Psoas muscle (tissue), 8 donors: ENCODE measurements at places on chromosomes 7 and 10. TPM values are rescaled to one million over a fixed set of nuclear protein-coding genes. Genes with fewer than 3 reads are reported as not detected.

GRCh38 chr7:128922496-128923410 lies 12.2 kb upstream of the KCP start:
- DNase-seq: no peak

GRCh38 chr10:13820964-13821337 lies 234.2 kb downstream of the PRPF18 start:
- DNase-seq: no peak

DNA sequence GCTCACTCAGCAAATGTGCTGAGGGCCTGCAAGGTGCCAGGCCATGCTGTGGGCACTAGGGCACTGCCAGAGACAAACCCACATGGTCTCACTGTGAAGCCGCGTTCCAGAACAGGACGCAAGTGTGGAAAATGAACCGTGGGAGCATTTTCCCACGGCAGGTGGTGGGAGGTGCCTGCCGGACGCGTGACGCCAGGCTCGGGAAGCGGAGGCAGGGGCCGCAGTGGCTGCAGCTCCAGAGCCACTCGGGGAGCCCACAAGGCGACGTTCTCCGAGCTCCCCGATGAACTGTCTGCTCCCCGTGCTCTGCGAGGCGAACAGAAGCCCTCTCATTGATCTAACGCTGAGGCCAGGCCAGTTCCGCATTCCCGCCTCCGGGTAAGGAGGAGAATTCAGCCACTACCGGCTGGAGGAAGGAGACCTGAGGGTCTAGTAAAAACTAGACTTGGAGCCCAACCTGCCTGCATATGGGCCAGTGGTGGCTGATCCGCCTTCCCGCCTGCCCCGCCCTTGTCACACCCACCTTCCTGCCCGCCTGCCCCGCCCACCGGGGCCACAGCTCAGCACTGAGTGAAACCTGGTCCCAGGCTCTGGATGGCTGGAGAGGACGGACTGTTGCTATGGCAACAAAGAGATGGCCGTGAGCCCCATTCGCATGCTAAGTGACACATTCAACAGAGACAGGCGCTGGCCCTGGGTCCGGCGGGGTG lies 13.1 kb downstream of the ADGRA1 start:
- no peak for DNase-seq

Gene PTTG1IP2
- total RNA-seq: not detected

- no peak for DNase-seq
Observed at GRCh38 chr10:48609441-48609840, 4.6 kb upstream of the ARHGAP22 start.

Gene GJD4
- not detected for total RNA-seq

Gene SNX10
- 1.2 TPM for total RNA-seq

- no peak for DNase-seq
Observed at GRCh38 chr7:50477640-50478039, 27.5 kb upstream of the FIGNL1 start.

DNA sequence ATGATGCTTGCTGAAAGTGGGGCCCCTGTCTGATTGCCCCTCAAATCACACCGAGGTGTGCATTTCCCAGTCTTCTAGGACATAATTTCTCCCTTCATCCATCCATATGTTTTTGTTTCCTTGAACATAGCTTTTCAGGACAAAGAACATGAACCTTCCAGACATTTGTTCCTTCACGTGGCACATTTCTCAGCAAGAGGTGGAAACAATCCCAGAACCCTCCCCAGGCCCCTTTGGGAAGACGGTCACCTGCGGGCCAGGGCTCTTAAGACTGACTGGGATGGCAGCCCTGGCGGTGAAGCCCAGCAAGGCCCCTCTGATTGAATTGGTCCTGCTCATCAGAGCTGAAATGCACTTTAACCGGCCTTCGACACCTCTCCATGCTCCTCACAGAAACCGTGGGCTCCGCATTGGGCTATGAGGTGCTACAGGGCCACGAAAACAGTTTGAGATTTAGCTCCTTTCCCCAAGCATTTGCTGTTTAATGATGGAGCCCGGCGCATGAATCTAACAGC lies 522.5 kb upstream of the DPP6 start:
- DNase-seq: no peak

- DNase-seq: no peak
Observed at GRCh38 chr10:58065529-58065815, 202.2 kb downstream of the IPMK start.

Gene KLF14
- 2.2 TPM for total RNA-seq

Gene DEPP1
- total RNA-seq: 37.2 TPM

DNA sequence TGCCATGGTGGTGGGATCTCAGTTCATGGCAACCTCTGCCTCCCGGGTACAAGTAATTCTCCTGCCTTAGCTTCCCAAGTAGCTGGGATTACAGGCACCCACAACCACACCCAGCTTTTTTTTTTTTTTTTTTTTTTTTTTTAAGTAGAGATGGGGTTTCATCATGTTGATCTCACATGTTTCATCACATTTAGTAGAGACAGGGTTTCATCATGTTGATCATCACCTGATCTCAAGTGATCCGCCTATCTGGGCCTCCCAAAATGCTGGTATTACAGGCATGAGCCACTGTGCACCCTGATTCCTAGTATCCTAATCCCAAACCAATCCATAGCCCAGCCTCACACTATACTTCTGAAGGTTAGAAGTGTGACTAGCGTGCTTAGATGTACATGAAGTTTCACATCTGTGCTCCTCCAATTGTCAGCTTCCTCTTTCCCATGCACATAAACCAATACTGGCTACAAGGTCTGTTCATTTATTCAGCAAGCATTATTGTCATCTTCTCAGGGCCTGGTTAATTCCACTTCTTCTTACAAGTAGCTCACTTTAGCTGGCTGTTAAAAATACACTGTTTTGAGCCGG lies 6.8 kb upstream of the NAT16 start:
- no peak for DNase-seq

Gene GPR37
- 0.63 TPM for total RNA-seq

Gene AP5Z1
- total RNA-seq: 8.4 TPM

- DNase-seq: no peak
Observed at GRCh38 chr10:33027088-33027487, 69.1 kb upstream of the ITGB1 start.

Gene FAM221A
- 4.0 TPM for total RNA-seq

Gene TAS2R41
- total RNA-seq: not detected

Gene SMKR1
- 0.22 TPM for total RNA-seq

DNA sequence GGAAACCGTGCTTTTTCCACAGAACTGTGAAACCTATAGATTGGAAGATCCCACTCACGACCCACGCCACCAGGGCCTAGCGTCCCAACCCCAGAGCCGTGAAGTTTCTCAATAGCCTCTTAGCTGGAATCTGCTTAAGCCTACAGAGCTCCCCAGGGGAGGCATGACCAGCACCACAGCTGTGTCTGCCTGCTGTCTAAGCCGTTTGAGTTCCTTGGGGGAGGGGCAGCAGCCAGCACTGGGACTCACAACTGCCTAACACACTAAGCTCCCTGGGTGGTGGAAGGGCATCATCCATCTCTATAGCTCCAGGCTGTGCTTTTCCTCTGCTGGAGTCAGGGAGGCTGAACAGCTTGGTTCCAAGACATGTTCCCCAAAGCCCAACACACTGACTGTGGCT lies 26.0 kb upstream of the TMEM140 start:
- no peak for DNase-seq

GRCh38 chr7:43769281-43769680 lies 10.8 kb downstream of the BLVRA start:
- DNase-seq: no peak

Gene MSMB
- total RNA-seq: not detected

DNA sequence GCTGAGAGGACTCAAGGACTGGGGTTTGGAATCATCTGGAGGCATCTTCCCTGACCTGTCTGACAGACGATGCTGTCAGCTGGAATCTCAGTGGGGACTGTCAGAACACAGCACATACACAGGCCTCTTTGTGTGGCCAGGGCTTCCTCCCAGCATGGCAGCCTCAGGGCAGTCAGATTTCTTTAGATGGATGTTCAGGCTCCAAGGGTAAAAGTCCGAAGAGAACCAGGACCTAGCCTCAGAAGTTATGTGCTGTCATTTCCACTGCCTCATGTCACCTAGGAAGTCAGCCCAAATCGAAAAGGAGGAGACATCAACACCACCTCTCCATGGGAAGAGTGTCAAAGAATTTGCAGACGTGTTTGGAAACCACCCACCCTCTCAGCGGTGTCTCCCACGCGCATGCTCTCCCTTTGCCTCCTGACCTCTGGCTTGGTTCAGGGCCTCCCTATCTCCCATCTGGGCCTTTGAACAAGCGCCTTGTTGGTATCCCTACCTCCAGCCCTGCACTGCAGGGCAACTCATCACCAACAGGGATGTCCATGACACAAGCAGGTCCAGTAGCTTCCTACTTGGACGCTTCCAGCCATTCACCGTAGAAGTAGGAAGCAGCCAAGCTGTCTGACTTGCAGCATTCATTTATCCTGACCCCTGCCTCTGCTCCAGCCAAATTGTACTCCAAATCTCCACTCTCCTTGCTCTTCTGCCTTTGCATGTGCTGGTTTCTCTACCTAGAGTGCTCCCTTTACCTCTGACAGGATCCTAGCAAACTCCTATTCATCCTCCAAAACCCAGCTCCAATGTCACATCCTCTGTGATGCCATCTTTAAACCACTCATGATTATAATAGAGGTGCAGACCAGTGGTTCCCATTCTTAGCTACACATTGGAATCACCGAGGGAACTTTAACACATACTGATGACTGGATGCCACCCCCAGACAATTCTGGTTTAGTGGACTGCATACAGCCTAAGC lies 121.6 kb downstream of the OAT start:
- no peak for DNase-seq

DNA sequence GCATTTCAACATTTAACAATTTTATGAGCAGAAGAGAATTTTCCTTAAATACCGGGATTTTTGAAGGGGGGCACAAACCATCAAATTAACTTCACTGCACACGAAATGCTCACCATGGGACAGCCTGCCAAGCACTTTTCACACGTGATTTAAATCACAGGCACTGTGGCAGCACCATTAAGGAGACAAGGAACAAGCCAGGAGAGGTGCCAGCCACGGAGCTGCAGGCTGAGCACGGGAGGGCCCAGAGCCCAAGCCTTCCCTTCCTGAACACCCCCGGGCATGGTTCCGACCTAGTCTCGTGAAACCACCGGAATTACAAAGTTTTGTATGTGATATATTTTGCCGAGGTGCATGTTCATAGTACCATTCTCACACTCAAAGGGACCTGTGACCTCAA lies 13.4 kb downstream of the PITRM1 start:
- DNase-seq: no peak

GRCh38 chr7:133699386-133699785 lies 427.8 kb upstream of the LRGUK start:
- DNase-seq: no peak

Gene MEST
- 3.0 TPM for total RNA-seq

- no peak for DNase-seq
Observed at GRCh38 chr7:55457801-55458200, 92.7 kb downstream of the LANCL2 start.

- no peak for DNase-seq
Observed at GRCh38 chr7:18762189-18762588, 266.6 kb downstream of the HDAC9 start.

GRCh38 chr10:11328264-11329061 lies 283.0 kb downstream of the USP6NL start:
- no peak for DNase-seq

Gene RRP12
- 68.1 TPM for total RNA-seq

DNA sequence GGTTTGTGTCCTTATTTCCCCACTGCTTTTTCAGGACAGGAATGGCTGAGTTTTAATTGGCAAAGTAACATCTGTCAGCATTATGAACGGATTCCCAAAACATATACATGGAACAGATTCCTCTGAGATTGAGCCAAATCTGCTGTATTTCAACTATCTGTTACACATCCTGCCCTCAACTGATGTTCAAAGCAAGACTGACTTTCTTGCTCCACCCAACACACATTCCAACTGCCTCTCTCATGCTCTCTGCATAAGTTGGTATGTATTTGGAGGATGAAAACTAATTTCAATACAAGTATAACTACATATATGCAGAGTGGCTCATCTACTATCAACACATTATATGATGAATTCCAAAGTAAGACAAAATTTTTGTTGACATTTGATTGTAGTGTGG lies 342.2 kb downstream of the GATA3 start:
- no peak for DNase-seq

DNA sequence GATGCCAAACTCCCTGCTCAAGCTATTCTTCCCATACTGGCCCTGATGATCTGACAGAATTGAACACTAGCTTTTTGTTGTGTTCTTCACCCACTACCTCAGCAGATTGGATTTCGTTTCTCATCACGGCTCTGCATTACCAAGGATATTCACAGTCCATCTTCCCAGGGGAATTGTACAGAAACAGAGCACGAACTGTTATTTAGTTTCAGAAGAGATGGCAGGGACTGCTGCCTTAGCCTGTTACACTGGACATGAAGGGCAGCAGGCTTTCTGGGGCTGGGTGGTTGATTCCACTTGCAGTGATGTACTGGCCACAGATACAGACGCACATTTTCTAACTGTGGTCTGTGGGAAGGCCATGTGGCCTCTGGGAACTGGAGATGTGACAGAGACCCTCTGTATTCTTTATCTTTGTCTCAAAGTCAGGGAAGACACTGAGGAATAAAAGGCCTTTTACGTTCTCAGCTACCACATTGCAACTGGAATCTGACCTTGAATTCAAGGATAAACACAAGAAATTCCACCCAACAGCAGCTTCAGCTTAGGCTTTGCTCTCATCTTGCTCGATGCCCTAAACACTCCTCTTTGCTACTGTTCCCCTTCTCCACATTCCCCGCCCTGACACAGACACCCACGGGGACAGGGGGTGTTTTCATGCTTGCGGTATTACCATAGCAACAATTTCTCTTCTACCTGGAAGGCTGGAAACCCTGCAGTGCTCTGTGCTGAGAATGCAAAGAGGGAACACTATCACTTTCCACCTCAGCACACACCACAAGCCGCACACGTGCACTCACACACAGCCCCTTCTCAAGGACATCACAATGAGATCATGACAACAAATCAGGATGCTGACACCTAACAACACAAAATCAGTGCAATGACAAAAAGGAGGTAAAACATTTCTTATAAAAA lies 81.7 kb downstream of the RNF216 start:
- DNase-seq: no peak

GRCh38 chr10:72692994-72693781 lies 1.2 kb downstream of the MCU start:
- DNase-seq: no peak

Gene TMEM176B
- 3.4 TPM for total RNA-seq

Gene MYO3A
- 0.32 TPM for total RNA-seq

Gene CHRM2
- total RNA-seq: not detected

GRCh38 chr10:48777110-48777509 lies 92.4 kb downstream of the WDFY4 start:
- no peak for DNase-seq

Gene PRLHR
- not detected for total RNA-seq

- no peak for DNase-seq
Observed at GRCh38 chr10:61682323-61682722, 19.6 kb downstream of the CABCOCO1 start.

- DNase-seq: no peak
Observed at GRCh38 chr10:12729885-12730284, 271.6 kb downstream of the CCDC3 start.

- no peak for DNase-seq
Observed at GRCh38 chr7:80348223-80348622, 163.6 kb downstream of the GNAT3 start.
